ENCODE measurements at places on chromosomes 2 and 18.

GRCh38 chr2:143282684-143283083 is 153.5 kb downstream of the ARHGAP15 start:
- no peak for DNase-seq

GRCh38 chr18:37409878-37410277 is 155.7 kb downstream of the CELF4 start:
- DNase-seq = no peak

DNA sequence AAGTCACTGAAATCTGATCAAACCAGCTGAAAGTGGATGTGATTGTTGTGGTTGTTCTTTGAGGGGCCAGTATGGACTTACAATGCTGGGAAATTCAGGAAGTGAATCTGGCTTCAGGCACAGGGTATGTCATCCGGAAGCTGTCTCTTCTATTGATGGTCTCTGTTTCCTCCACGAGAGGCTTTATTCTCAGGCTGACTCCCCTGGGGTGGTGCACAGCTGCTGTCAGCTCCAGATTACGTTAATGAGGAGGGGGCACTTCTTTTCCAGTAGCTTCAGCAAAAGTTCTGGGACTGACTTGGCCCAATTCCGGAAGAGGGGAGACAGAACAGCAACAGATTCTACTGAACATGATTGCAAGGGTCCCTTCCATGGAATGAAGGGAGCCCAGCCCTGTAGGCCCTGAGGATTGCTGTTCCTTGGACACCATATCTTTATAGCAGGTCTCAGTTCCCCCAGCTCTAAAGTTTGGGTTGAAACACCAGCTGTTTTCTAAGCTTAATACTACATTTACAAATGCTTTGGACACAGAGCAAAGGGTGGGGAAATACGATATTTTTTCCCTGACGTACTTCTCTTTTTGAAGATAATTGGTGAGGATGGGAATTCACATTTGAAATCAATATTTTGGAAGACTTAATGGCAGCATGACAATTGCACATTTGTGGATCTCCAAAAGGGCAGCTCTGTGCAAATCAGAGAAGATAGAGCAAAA is 400.9 kb downstream of the TSN start:
- DNase-seq = no peak

DNA sequence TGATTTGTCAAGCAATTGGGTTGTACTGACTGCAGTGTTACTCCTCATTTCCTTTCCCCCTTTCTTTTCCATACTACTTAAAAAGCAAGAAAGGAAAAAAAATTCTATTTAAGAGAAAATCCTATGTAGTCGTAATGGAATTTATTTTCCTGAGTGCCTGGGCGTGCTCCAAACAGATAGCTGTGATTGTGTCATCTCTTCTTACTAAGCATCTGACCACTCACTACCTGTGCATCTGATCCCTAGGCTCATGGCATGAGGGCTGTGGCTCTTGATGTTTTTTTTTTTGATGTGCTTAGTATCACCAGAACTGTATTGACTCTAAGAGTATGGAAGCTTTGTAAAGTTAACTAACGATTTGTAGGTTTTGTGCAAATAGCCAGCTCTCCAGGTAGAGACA is 19.0 kb downstream of the CRIM1 start:
- no peak for DNase-seq

GRCh38 chr2:181520253-181520652 is 63.1 kb downstream of the ITGA4 start:
- DNase-seq = no peak

All from GM10248 (cell line).